ENCODE measurements at places on chromosomes 5 and 9. TPM values are rescaled to one million over a fixed set of nuclear protein-coding genes. Genes with fewer than 3 reads are reported as not detected.

The KIAA0825 gene
- 1.0 TPM for total RNA-seq

The EDIL3 gene
- total RNA-seq = 0.68 TPM

The OR1Q1 gene
- not detected for total RNA-seq

The OR1J2 gene
- not detected for total RNA-seq

The VCAN gene
- 205 TPM for total RNA-seq

The PCDHB9 gene
- total RNA-seq = under 0.01 TPM

The MAMDC4 gene
- total RNA-seq = 6.5 TPM

The SEMA5A gene
- 1.8 TPM for total RNA-seq

All from nasal cavity respiratory epithelium epithelial cell of viscerocranial mucosa (primary cell).